Panc1 (cell line): ENCODE measurements at places on chromosomes 13 and 19.

- DNase-seq: no peak
These were observed 341.4 kb downstream of the PCDH9 start for GRCh38 chr13:66888698-66889097.

- no peak for DNase-seq
These were observed 42.2 kb downstream of the COL4A1 start for GRCh38 chr13:110264685-110265275.

GRCh38 chr13:59340151-59340550 lies 823.6 kb downstream of the DIAPH3 start:
- DNase-seq: no peak

DNA sequence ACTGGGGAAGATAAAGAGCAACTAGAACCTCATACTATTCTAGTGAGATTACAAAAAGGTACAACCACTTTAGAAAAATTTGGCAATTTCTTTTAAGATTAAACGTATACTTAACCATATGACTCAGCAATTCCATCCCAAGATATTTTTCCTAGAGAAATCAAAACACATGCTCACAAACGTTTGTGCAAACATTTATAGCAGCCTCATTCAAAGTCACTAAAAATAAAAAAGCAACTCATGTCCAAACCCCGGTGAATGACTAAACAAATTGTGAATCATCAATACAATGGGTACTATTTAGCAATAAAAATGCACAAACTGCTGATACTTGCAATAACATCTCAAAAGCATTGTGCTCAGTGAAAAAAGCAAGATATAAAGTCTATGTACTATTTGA lies 121.5 kb downstream of the FRY start:
- no peak for DNase-seq

GRCh38 chr19:29878973-29879654 lies 62.9 kb upstream of the URI1 start:
- DNase-seq: peak; percentile 39

- no peak for DNase-seq
These were observed 44.9 kb downstream of the BICRA start for GRCh38 chr19:47653856-47654255.

DNA sequence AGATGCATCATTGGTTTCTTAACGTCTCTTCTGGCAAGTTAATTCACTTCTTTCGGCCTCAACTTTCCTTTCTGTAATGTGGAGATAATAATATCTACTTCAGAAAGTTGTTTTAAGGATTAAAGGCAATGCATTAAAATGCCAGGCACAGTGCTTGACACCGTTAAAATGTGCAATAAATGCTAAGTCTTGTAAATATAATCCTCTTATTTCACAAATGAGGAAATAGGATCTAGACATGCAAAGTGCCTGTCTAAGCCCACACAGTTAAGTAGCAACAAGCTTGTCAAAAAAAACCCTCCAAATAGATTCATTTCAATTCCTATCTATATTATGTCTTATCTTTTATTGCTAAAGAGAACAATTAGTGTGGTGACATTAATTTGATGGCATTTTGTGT lies 86.4 kb upstream of the TSC22D1 start:
- DNase-seq: no peak

DNA sequence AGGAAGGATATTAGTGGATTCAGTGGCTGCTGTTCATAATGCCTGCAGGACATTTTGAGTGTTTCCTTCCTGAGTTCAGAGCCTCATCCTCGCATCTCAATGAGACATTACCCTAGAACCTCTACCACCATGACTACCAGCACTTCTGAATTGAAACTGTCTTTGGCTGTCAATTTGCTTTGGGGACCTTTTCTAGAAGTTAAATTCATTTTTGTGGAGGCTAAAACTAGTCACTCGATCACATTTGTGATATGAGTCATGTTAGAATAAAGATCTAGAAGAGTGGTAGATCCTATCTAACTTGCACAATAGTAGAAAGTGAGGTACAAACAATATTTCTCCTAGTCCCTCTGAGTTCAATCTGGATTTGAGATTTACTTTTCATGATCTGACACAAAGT lies 124.9 kb downstream of the KCNRG start:
- no peak for DNase-seq

GRCh38 chr13:37070145-37070695 lies 10.7 kb upstream of the SUPT20H start:
- no peak for DNase-seq

DNA sequence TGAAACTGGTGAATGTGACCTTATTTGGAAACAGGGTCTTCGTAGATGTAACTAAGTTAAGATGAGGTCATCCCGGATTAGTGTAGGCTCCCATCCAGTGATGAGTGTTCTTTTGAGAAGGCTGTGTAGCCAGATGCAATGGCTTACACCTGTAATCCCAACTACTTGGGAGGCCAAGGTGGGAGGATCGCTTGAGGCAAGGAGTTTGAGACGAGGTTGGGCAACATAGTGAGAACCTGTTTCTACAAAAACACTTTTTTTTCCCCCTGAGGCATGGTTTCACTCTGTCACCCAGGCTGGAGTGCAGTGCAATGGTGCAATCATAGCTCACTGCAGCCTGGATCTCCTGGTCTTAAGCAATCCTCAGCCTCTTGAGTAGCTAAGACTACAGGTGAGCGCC lies 36.4 kb downstream of the FBN3 start:
- no peak for DNase-seq

- no peak for DNase-seq
These were observed 1586.4 kb upstream of the SPRY2 start for GRCh38 chr13:81927347-81927746.

- no peak for DNase-seq
These were observed 229.1 kb downstream of the KCNRG start for GRCh38 chr13:50244355-50244712.

DNA sequence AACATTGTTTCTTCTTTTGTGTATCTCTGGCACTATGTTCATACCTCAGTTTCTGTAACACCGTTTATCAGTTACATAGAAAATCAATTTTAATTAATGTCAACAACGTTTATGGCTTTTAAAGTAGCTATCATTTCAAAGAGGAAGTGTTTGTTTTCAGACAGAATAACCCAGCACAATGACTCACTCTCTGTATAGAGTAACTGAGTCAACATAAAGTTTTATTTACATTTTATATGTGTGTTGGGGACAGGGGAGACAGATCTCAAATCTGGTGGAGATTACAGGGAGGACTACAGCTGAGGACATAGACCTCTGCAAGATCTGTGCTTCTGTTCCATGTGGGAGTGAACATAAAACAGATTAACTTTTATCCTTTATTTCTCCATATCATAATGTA lies 2590.1 kb downstream of the PCDH9 start:
- DNase-seq: no peak

DNA sequence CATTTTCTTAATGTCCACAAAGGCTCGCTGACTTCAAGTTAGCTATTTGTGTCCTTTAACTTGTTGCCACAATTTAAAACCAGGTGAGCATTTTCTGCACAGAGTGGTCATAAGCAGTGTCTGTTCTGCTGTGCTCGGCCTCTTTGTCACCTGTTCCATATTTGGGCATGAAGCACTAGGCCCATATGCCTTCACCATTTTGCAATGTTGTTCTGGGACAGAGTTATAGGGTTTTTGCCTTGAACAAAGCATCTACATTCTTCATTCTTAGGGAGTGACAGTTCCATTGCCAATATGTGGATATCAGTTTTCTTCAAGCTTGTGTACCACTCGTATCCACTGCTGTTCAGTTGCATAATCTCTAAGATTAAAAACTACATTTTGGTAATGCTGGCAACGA lies 56.1 kb downstream of the LRCH1 start:
- no peak for DNase-seq

DNA sequence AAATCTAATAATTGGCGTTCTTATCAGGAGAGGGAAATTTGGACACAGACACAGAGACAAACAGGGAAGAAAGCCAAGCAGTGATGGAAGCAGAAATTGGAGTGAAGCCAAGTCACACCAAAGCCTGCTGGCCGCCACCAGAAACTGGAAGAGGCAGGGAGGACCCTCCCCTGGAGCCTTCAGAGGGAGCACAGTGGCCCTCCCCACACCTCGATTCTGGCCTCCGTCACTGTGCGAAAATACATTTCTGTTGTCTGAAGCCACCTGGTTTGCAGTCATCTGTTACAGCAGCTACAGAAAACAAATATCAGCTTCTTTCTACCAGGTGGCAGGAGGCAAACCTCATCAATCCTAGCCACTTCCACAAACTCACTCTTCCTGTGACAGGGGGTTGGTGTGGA lies 8.3 kb upstream of the TLE6 start:
- DNase-seq: no peak

DNA sequence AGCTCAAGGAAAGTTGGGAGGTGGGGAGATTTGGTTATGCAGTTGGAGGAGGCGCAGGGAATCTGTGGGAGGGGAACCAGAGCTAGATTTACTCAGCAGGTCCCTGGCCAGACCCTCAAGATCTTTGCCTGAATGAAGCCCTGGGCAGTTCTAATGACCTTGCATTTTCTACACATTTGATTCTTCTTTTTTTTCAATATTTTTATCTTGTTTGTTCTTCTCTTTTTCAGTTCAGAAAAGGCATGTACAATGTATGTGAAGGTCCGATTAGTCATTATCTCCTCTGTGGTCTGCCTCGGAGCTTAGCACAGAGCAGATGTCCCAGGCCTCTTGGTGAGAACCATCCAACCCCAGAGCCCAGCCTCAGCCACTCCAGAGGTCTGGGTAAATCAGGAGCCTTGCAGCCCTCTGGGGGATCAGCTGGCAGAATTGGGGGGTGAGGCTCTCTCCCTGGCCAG lies 24.2 kb downstream of the SERP2 start:
- DNase-seq: no peak

DNA sequence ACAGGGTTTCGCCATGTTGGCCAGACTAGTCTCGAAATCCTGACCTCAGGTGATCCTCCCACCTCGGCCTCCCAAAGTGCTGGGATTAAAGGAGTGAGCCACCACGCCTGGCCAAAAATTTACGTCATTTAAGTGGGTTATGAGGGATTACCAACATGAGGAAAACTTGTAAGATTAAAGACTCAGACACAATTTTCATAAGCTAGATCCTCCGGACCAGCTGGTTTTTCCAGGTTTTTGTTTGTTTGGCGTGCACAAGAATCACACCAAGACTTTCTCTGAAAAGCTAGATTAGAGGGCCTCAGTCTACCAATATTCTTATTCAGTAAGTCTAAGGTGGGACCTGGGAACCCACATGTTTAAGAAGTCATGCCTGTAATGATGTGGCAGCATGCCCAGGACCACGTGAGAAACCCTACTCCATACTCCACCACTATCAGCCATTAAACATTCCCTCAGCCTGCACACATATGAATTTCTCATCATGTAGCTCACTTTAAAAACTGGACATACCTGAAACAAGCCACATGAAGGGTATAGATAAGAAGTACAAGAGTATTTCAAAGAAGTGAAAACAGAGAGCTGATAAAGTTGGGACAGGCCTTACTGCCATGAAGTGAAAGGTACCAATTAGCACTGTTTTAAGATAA lies 25.7 kb downstream of the DIAPH3 start:
- DNase-seq: no peak

GRCh38 chr13:27257648-27258253 lies 6.4 kb downstream of the RPL21 start:
- DNase-seq: no peak

- no peak for DNase-seq
These were observed 70.8 kb downstream of the LNX2 start for GRCh38 chr13:27549406-27549981.

DNA sequence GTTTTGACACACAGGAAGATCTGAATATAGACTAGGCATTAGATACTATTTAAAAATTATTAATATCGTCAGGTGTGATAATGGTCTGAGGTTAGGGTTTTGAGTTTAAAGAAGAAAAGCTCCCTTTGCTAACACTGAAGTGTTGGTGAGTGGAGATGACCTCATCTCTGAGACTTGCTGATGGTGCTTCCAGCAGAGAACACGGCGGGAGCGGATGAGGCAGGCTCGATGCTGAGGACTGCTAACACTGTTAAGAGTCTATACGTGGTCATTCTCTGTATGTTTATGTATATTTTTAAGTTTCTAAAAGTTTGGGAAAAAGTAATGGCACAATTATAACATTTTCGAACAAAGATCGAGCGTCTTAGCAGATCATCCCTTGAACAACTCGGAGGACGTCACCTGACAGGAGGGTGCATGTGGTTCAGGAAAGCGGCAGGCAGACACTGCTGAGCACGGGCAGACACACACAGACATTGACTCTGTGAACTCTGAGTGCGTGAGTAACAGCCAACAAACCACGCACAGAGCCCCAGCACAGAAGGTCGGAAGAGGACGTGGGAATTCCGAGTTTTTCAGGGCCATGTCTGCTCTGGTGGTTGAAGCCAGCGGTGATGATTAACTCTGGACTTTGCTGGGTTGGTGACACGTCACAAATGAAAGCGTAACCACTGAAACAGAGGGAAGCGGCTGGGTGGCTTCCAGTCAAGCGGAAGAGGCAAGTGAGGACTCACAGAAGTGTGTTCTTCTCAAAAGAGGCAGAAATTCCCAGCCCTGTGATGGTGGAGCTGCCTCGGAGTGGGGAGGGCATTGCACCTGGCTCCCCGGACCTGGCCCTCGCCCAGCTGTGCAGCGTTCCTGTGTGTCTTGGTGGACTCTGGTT lies 91.9 kb upstream of the TEX29 start:
- no peak for DNase-seq

DNA sequence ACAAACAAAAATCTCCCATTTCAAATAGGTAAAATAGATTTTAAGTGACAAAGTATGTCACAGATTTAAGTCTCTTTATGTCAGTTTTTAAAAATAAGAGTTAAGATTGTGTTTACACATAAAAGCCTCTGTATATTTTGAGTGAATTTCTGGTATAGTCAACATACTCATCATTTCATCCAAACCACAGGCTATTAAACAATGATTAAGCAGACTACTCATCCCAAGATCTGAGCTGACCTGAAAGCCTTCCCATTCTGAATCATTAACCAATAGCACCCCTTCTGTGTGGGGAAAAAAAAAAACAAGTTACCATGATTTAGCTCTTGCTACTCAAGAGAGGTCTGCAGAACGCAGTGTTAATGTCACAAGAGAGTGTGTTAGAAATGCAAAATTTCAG lies 284.4 kb upstream of the NBEA start:
- DNase-seq: no peak

GRCh38 chr13:79281339-79281747 lies 124.7 kb downstream of the RBM26 start:
- no peak for DNase-seq

DNA sequence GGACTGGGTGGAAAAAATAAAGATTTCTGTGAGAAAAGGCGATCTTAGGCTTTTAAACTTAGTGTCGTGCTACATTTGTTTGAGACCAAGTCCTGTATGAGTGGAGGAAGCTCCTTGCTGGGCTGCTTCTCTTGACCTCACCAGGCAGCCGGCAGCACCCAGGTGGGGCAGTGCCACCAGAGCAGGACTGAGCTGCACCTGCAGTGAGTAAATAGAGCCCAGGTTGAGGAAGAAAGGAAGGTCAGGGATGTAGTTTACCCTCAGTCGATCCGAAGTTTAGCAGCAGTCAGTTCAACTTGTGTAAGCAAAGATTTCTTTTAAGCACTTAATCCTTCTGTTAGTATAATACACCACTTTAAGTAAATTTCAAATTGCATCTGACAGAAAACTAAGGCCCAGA lies 13.6 kb downstream of the HNRNPM start:
- DNase-seq: no peak
